ENCODE measurements at places on chromosomes 1 and 21.

DNA sequence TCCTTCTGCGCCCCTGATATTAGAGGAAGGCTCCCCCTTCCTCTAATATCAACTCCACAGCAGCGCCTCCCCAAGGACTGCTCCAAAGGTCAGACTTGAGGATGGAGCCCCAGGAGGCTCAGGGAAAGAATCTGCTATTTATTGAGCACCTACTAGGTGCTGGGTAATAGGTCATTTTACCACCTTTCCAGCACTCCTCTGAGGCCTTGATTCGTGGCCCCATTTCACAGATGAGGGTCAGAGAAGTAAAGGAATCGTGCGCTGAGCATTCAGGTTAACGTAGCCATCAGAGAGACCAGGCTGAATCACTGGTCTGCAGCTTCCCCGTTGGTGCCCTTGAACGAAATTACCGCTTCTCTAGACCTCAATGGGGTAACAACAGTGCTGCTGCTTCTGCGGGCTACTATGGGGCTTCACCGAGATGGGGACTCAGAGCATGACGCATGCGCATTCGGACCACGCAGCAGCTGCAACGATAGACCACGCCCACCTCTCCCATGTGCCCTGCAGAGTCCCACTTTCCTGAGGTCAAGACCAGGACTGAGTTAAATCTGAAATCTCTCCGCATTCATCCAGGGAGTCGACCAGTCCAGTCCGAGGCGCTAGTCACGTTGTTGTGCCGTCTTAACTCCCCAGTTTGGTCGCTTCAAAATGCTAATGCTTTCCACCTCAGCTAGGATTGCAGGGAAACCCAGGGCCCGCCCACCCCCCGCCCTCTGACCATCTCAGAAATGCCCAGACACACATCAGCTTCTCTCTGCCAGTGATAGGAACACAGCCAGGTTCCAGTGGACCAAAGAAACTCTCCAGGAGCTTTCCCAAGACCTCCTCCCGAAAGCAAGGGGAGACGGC is 12.9 kb downstream of the CAMK2N1 start:
- DNase-seq, result peak; percentile 59

GRCh38 chr1:72936942-72937341 is 654.6 kb upstream of the NEGR1 start:
- DNase-seq, result no peak

GRCh38 chr1:168261390-168261789 is 19.3 kb upstream of the TBX19 start:
- DNase-seq, result no peak

DNA sequence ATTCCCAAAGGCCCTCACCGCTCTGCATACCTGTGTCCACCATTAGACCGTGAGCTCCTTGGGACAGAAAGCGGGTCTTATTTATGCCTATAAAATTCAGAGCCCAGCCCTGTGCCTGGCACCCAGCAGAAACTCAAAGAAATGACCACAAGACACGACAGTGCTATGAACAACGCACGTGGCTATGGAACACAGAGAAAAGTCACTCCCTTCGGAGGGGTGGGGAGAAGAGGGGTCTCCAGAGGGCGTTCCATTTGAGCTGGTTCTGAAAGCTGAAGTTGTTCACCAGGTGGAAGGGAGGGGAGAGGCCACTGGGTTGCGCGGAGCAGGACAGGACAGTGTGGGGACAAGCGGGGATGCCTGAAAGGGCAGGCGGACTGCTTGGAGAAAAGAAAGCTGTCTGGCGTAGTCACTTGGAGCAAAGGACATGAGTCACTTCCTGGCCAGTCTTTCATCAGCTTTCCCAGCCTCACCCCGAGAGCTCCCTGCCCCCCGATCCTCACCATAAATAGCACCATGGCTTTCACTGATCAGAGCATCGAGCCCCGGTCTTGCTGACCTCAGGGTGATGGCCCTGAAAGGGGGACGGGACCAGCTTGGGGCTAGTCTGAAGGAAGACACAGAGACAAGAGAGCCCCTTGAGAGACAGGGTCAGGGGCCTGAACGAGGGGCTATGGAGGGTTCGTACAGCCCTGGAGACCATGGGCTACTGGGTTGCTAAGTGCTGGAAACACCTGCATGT is 28.5 kb downstream of the ECE1 start:
- peak; percentile 91 for DNase-seq

DNA sequence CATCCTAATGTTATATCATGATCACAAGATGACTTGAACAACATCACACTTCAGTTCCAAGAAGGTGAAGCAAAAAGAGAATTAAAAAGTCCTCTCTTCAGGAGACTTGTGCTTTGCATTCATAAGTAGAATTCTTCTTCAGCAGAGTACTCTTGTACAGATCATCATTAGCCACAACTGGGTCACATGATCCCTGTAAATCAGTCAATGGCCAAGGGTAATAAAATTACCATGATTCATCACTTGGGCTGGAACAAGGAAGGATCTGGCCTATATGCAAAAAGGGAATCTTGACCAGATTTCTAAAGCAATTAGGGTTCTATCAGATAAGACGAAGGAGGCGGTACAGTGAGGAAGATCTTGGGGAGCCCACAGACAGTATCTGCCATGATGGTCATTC is 458.0 kb upstream of the DEPDC1 start:
- DNase-seq, result no peak

DNA sequence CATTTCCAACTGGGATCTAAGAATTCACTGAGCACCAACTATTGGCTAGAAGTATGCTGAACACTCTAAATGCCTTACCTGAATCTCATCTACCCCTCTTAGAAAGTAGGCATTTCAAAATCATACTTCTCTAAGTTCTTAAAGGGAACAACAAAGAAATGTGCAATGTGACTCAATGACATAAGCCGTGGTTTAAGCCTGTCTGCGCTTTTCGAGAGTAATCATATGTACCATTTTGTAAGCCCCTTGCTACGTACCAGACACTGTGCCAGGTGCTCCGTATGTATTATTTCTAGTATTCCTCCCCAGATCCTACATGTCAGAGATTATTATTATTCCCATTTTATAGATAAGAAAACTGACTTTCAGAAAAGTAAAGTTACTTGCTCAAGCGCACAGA is 454.2 kb downstream of the SETD4 start:
- peak; percentile 26 for DNase-seq

- DNase-seq, result no peak
These were observed 811.3 kb upstream of the ADGRL2 start for GRCh38 chr1:80989455-80989854.

DNA sequence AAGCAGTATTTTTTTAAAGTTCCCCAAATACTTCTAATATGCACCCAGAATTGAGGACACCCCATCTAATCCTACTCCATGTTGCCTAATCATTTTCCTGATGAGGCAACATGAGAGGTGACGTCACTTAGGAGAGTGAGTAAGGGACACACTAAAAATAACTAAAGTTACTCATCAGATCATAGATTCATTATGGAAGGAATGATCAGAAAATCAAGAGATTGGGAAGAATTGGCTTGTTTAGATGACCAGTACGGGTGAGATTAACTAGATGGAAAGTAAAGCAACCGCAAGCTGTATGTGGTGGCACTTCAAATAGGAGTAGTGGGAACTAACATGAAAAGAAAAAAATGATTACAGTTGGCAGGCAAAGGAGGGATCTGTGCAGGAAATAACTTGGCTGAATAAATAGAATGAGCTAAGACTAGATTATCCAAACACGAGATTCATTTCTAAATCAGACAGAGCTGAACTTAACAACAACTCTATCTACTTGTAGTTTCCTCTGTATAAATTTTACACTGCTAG is 61.4 kb upstream of the CXADR start:
- DNase-seq, result peak; percentile 81

DNA sequence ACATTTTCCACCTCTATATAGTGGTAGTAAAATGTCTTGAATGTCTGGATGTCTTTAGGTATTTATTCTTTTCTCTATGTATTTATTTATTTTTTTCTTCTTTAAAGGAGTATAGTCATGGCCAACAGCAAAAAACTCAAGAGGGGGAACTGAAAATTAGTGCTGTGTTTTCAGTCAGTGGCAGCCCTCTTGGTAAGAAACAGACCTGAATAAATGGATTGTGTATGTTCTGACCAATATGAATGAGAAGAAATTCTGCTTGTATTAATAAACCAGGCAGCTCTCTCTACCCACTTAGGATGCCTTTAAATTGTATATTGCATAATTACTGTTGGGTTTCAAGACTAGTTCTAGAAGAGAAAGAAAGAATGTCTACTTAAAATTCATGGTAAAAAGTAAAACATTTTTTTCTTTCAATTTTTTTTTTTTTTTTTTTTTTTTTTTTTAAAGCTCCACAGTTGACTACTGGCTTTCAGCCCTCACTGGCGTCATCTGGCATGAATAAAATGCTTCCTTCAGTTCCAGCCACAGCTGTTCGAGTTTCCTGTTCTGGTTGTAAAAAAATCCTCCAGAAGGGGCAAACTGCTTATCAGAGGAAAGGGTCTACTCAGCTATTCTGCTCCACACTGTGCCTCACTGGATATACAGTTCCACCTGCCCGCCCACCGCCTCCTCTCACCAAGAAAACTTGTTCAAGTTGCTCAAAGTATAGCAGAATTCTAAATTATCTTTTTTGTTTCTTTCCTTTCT is 101.6 kb downstream of the ZMYM4 start:
- DNase-seq, result peak; percentile 23

- no peak for DNase-seq
These were observed 150.5 kb downstream of the DPYD start for GRCh38 chr1:97770376-97770775.

DNA sequence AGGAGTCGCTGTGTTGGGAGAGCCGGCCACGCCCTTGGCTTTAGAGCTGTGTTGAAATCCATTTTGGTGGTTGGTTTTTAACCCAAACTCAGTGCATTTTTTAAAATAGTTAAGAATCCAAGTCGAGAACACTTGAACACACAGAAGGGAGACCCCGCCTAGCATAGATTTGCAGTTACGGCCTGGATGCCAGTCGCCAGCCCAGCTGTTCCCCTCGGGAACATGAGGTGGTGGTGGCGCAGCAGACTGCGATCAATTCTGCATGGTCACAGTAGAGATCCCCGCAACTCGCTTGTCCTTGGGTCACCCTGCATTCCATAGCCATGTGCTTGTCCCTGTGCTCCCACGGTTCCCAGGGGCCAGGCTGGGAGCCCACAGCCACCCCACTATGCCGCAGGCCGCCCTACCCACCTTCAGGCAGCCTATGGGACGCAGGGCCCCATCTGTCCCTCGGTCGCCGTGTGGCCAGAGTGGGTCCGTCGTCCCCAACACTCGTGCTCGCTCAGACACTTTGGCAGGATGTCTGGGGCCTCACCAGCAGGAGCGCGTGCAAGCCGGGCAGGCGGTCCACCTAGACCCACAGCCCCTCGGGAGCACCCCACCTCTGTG is 4.7 kb downstream of the C1orf35 start:
- no peak for DNase-seq

DNA sequence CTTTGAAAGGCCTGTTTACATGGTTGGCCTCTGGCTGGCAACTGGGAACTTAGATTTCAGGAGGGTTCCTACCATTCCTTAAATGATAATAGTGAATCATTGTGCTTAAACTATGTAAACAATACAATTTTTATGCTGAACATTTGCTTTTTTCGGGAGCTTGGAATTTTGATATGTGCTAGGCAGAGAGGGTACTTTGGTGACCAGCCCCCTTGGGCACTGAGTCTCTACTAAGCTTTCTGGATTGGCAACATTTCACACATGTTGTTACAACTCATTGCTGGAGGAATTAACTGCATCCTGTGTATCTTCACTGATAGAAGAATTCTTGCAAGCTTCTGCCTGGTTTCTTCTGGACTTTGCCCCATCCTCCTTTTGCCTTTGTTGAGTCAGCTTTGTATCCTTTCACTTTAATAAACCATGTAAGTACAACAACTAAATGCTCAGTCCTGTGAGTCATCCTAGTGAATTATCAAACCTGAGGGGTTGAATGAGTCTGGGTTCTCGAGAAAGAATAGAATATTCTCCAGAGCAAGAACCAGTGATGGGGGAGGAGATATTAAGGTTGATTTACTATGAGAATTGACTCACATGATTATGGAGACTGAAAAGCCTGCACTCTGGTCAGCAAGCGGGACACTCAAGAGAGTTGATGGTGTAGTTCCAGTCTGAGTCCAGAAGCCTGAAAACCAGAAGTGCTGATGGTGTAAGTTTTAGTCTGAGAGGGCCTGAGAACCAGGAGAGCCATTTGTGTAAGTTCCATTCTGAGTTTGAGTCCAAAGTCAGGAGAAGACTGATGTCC is 3.1 kb upstream of the SLC16A4 start:
- DNase-seq, result no peak

DNA sequence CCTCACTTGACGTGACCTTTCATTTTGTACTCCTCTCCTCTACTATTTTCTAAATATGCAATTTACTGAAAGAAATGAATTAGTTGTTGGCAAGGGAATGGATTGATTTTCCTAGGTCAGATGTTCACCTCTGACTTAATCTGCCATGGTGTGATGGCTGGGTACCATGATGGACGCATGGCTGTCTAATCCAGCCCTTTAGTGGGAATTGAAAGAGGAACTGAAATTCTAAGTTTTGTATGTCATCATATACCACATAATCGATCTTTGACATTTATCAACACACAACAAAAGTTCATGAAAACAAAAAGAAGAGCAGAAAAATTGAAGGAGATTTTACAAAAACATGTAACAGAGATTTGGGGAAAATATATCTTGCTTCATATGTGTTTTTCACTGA is 331.3 kb upstream of the SNX7 start:
- no peak for DNase-seq

GRCh38 chr1:198254521-198254920 is 97.7 kb downstream of the NEK7 start:
- no peak for DNase-seq

DNA sequence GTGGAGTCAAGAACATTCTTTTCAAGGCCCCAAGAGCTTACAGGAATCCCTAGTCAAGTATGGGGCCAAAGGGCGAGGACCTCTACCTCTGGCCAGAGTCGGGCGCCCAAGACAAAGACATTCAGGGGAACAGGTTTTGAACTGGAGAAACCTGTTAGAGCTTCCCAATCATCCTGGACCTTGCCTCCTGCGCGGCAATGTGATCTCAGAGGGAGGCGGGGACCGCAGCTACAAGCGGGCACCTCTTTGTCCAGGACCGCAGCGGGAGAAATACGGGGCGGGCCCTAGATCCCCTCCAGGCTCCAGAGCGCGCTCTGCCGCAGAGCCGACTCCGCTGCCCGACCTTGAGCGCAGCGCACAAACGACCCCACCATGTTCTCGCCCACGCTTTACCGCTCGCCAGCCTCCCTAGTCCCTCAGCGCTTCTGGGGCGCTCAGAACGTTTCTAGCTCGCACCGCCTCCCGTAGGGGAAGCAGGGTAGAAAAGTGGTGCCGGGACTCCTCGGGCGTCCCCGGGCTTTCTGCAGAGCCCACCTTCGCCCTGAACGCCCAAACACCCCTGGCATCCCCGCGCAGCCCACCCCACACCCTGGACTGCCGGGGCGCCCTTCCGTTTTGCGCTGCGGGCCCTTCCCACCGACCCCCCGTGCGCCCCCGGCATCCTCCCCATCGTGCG is 28.1 kb downstream of the RABIF start:
- peak; percentile 49 for DNase-seq

All from suppressor macrophage treated with lipopolysaccharide for 1 hour (primary cell).